CD4-positive, alpha-beta T cell (primary cell): ENCODE measurements at places on chromosomes 11 and 22.

DNA sequence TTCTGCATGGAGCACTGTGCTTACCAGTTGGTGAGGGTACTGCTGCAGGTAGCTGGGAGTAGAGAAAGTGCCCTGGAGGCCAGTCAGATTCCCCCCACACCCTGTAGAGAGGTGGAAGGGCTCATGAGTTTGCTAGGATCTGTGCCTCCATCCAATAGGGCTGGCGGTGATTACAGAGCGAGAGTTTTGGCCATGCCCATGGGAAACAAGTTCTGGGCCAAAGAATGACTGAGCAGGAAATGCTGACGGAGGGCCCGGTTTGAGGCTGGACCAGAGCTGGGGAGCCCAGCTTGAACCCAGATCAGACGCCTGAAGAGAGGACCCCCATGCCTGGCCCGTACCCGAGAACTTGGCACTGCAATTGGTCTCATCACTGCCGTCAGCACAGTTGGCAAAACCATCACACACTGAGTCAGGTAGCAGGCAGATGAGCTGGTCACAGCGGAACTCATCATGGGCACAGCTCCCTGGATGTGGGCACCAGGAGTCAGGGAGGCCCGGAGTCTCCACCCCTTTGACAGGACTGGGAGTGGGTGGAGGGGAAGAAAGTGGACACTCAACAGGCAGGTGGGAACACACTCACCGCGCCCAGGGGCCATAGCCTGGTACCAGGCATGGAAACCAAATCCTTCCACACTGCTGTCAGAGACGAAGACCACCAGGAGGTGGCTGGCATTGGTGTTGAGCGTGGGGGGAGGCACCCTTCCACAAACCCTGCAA, 2.1 kb downstream of the MFRP start:
- DNase-seq = no peak

DNA sequence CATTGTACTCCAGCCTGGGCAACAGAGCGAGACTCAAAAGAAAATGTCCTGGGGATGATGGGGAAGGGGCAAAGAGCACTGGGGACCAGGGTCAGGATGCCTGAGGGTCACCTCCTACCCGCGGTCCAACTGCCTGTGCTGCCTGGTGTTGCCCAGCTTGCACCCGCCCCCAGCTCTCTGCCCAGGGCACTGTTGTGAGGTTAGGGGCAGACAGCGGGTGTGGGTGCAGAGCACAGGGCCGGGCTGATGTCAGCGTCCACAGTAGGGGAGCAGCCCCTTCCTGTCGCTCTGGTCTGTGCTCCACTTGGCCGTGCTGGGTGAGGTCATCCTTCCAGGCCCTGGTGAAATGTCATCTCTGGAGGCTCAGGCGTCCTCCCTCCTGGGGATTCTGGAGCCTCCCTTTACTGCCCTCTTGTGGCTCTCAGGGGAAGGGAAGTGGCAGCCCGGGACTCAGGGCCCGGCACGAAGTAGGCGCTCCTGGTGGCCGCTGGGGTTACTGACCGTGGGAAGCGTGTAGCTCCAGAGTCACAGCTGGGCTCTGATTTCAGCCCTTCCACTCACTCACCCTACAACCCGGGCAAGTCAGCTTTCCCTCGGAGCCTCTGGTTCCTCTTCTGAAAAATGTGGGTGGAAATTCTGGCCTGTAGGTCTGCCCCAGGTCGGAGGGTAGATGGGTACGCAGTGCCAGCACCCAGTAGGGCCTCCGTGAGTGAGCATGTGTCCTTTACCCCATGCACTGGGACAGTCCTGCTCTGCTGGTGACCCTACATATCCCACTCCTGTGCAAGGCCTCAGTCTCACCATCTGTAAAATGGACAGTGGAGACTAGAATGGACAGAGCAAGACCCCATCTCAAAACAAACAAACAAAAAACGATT, 17.3 kb upstream of the PRR5 start:
- peak; percentile 74 for DNase-seq

GRCh38 chr22:36423461-36424404, 36.0 kb upstream of the MYH9 start:
- DNase-seq = no peak

DNA sequence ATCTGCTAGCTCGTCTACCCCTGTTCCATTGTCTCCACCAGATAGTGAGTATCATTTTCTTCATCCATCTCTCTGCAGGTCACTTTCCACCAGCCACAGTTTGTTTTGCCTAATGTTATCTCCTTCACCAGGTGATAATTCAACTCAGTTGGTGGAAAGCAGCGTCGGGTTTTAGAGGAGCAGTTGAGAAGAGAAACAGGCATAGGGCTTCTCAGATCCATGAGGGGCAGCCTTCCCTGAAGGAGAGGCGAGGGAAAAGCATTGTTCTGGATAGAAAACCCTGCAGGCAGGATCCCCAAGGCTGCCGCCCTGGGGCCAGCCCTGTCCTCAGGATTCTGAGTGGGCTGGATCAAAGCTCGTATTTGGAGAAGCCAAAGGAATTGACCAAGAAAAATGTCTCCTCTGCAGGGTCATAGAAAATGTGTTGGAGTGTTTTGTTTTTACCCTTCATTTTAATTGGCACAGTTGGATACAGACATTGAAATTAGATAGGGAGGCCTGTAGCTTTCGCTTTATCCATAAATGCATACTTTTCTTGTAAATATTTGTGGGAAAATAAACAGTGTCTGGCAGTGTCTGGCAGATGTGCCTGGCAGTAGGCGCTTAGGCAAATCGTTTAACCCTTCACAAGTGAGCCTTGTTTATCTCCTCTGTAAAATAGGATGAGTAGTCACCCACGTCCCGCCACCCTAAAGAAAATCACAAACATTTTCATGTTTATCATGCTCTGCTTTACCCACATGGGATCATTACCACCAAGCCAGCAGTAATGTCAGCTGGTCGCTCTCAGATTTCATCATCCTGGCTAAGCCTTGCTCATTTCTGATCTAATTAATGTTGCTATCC, 73.4 kb upstream of the TTC12 start:
- DNase-seq = no peak

DNA sequence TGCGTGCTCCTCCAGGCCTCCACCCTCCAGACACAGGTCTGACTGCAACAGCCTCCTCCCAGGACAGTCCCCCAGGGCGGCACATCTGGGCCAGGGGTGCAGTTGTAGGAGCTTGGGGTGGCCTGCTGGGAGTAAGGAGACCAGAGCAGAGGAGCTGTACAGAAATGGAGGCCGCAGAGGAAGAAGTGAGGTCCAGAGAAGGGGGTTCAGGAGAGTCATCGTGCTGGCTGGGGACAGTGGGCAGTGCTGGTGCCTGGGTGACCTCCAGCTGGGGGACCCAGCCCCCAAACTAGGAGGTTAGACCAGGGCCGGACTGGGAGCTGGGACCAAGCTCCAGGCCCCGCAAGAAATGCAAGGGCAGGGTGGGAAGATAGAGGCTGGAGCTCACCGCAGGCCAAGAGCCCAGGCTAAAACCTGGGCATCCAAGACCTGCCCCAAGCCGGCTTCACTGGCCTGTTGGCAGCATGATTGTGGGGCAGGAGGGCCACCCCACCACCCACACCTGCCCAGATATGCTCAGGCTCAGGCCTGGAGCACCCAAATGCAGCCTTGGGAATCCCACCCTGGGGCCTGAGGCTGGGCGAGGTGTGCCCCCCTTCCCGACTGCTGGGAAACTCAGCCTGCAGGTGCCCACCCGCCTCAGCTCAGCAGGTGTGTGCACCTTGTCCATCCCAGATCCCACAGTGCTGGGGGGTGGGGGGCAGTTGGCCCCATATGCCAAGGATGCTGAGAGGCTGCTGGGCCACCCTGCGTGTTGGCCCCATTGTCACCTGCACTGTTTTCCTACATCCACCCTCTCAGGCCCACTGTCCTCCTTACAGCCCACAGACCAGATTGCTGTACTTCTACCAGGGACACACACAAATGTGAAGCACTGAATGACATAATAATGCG, 96.9 kb downstream of the MORC2 start:
- DNase-seq = no peak

GRCh38 chr11:17298302-17298701, 21.8 kb downstream of the NUCB2 start:
- no peak for DNase-seq

DNA sequence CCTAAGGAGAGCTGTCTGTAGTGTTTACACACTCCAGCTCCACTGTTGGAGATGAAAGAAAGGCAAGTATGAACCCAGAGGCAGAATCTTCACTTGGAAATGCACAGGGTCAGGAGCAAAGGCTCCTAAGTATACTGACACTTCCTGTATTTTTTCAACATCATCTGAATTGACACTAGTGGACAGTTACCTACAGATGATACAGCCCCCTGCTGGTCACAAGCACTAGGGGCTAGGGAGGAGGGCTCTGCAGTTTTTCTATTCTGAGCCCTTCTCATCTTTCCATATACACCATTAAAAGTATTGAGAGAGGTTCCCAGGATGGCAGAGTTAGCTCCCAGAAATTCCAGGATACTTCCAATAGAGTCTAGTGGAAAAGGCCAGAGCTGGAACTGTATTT, 290.3 kb upstream of the API5 start:
- DNase-seq = no peak

DNA sequence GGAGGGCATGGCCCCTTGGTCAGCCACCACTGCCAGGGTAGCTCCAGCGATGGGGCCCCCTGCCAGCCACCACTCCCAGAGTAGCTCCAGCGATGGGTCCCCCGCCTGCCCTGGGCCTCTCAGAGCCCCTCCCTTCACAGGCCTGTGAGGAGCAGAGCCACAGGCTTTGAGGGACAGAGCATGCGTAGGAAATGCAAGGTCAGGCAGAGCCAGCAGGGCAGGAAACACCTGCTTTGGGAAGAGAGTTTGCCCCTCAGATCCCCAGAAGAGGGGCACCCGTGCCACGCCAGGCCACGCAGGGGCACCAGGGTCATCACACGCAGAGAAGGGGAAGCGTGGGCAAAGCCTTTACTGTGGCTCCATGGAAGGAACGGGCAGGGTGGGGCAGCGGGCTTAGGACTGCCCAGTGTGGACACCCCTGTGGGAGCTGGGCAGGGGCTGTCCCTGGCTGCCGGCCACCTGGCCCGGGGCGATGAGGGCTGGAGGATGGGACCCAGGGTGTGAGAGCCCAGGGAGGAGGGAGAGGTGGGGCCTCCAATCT, 477.8 kb downstream of the BRD1 start:
- no peak for DNase-seq

GRCh38 chr11:17383461-17383860, 5.0 kb downstream of the KCNJ11 start:
- no peak for DNase-seq

DNA sequence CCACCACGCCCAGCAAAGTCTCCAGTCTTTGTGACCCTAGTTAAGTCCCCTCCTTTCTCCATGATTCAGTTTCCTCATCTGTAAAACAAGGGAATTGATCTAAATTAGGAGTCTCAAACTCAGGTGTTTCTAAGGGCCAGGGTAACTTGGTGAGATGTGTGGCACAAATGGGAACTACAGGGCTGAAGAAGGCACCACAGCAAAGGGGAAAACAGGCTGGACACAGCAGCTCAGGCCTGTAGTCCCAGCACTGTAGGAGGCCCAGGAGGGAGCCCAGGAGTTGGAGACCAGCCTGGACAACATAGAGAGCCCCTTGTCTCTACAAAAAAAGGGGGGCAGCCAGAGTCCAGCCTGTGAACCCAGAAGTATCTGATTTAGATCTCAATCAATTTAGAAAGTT, 15.6 kb upstream of the PATZ1 start:
- no peak for DNase-seq

DNA sequence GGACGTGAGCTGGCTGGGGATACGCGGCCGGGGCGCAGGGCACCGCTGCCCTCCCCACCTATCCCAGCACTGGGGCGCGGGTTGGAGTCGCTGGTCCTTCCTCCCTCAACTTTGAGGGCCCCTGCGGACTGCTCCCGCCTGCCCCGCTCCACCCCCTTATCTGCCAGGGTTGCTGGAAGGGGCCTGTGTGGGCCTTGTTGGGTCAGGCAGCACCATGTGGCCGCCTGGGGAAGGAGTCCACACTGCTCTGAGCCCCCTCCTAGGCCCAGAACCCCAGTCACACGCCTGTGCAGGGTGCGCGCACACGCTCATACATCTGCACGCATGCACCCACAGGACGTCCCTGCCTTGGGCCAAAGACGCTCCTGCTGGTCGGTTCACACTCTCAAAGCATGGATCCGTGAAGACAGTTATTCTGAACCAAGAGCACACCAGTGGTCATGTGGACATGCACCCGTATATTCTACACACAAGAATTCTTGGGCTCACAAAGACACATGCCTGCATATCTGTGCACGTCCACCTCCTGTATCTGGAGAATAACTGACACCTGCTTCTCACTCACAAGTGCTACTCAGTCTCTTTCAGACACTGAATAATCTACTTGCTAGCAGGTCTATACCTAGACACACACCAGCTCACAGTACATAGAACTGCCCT, 710 bp downstream of the TUB start:
- DNase-seq = no peak

- peak; percentile 64 for DNase-seq
These were observed 657 bp upstream of the MAPK8IP2 start for GRCh38 chr22:50599816-50600455.

GRCh38 chr11:84396521-84396920, 1110.4 kb upstream of the CCDC90B start:
- no peak for DNase-seq

GRCh38 chr11:134041791-134042696, 26.8 kb upstream of the JAM3 start:
- DNase-seq = no peak

DNA sequence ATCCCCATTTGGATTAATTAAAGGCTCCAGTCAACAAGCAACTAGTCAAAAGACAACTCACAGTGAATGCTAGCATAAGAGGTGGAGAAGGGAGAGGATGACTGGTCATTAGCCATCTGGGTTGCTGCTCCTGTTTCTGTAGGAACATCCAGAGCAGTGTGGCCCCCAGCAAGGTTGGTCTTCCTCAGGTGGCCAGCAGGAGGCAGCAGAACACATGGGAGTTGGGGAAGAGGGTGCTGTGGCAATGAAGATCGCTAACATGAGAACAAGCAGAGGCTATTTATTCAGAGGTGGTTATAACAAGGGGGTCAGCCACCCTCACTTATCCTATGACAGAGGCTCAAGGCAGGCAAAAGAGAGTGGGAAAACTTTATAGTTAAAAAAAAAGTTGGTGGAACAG, 21.3 kb downstream of the IZUMO1R start:
- DNase-seq = peak; percentile 50

- DNase-seq = no peak
These were observed 76.9 kb downstream of the DSCAML1 start for GRCh38 chr11:117720061-117720511.

DNA sequence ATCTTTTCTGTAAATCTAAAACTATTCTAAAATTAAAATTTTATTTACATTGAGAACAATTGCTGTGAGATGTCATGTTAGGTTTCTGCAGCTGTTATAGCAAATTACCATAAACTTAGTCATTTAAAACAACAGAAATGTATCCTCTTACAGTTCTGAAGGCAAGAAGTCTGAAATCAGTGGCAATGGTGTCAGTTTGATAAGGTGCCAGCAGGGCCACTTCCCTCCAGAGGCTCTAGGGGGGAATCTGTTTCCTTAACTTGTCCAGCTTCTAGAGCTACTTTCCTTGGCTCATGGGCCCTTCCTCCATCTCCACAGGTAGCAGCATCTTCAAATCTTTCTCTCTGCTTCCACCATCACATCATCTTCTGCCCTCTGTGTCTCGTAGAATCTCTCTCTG, 23.0 kb downstream of the MOGAT2 start:
- DNase-seq = no peak

GRCh38 chr11:117623831-117624271, 173.2 kb downstream of the DSCAML1 start:
- DNase-seq = no peak

- no peak for DNase-seq
These were observed 43.5 kb downstream of the SYTL2 start for GRCh38 chr11:85767246-85767945.

- no peak for DNase-seq
These were observed 20.3 kb upstream of the MICAL2 start for GRCh38 chr11:12090061-12090591.
